ENCODE measurements at places on chromosomes 3 and 15.

DNA sequence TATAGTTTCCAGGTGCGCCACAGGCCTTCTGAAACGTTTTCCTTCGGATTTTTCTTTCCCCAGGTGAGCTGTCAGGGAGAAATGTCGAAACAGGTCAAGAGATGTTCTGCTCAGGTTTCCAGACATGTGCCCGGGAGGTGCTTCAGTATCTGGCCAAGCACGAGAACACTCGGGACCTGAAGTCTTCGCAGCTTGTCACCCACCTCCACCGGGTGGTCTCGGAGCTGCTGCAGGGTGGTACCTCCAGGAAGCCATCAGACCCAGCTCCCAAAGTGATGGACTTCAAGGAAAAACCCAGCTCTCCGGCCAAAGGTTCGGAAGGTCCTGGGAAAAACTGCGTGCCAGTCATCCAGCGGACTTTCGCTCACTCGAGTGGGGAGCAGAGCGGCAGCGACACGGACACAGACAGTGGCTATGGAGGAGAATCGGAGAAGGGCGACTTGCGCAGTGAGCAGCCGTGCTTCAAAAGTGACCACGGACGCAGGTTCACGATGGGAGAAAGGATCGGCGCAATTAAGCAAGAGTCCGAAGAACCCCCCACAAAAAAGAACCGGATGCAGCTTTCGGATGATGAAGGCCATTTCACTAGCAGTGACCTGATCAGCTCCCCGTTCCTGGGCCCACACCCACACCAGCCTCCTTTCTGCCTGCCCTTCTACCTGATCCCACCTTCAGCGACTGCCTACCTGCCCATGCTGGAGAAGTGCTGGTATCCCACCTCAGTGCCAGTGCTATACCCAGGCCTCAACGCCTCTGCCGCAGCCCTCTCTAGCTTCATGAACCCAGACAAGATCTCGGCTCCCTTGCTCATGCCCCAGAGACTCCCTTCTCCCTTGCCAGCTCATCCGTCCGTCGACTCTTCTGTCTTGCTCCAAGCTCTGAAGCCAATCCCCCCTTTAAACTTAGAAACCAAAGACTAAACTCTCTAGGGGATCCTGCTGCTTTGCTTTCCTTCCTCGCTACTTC, 3.8 kb downstream of the BHLHE40 start:
- no peak for DNase-seq

- no peak for DNase-seq
Measured at GRCh38 chr15:84151205-84151931, 84.2 kb upstream of the GOLGA6L4 start.

GRCh38 chr3:30977592-30977991, 83.1 kb upstream of the GADL1 start:
- no peak for DNase-seq

GRCh38 chr15:31252171-31252785, 74.4 kb upstream of the KLF13 start:
- DNase-seq, result no peak

DNA sequence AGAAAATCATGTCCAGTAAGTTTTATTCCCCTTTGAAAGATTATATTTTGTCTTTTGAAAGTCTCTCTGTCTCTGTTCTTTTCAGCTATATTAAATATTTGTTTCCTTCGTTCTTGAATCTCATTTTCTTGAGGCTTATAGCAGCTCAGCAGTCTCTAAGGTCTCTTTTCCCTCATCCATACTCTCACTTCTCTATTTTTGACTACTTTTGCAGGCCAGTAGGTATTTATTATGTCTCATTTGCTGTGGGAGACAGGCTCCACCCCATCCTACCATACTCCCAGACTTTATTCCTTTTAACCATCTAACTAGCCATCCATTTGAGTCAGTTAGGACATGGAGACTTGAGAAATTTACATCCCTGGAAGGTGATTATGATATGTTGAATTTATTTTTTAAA, 71.0 kb downstream of the FILIP1L start:
- no peak for DNase-seq

Measured in NCI-H2107 (cell line).